Activated CD4-positive, alpha-beta T cell treated with anti-CD3 and anti-CD28 coated beads, Interleukin-2, Interleukin-4, amounts not matched to agents 100 ng/mL and 50 ng/mL, durations not matched to agents 16 hours and 8 hours (primary cell): ENCODE measurements at places on chromosomes 7 and 10.

- DNase-seq: no peak
These were observed 152.4 kb downstream of the PRPF18 start for GRCh38 chr10:13739183-13739582.

DNA sequence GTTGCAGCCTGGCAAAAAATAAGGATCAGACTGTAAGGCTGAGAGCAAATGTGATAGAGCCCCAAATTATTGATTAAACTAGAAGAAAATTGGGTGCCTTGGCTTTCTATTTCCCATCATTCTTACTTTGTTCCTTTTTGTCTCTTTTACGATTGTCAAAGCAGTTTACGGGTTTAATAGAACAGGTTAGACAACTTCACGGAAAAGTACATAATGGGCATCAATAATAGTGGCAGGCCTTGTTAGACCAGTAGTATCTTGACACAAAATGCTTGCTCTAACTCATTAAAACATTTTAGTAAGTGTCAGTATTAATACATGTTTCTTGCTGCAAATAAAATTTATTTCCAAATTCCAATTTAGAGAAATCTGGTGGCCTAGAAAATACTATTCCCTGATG is 14.5 kb upstream of the GGCT start:
- no peak for DNase-seq

- DNase-seq: no peak
These were observed 162.0 kb downstream of the CYP26A1 start for GRCh38 chr10:93235686-93236085.

- DNase-seq: no peak
These were observed 170.1 kb downstream of the CUX1 start for GRCh38 chr7:101987494-101987893.

- DNase-seq: no peak
These were observed 22.2 kb upstream of the TPST1 start for GRCh38 chr7:66182920-66183319.

- DNase-seq: no peak
These were observed 186.6 kb downstream of the DPY19L1 start for GRCh38 chr7:34850681-34851080.

DNA sequence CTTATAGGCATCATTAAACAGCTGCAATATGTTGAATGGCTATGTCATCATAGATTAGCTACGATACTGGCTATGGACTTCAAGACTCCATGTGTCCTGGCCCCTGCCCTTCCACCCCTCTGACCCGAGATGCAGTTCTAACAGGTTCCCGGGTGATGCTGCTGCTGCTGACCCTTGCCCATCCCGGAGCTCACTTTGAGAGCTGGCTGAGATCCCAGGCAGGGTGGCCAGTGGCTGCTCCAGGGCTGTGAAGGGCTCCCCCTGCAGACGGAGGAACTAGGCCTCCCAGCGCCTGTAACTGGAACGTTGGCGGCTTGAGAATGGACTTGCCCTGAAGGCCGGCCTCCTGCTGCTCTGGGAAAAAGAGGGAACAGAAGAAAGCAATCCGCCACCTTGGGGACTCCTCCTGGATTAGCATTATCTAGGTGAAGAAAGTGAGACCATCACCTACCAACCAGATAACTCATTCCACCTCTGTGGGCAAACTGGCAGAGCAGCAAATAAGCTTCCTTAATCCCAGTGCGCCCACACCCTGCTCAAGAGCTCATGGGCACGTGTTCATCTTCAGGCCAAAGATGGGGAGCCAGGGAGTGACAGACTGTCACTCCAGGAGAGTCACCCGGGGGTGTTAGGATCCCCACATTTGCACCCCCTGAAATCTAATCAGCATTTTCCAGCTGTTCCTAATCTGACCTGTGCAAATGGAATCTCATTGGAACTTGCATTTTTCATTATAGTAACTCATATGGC is 56.8 kb downstream of the PARP12 start:
- DNase-seq: no peak

GRCh38 chr7:123432601-123433000 is 101.8 kb downstream of the IQUB start:
- DNase-seq: no peak

DNA sequence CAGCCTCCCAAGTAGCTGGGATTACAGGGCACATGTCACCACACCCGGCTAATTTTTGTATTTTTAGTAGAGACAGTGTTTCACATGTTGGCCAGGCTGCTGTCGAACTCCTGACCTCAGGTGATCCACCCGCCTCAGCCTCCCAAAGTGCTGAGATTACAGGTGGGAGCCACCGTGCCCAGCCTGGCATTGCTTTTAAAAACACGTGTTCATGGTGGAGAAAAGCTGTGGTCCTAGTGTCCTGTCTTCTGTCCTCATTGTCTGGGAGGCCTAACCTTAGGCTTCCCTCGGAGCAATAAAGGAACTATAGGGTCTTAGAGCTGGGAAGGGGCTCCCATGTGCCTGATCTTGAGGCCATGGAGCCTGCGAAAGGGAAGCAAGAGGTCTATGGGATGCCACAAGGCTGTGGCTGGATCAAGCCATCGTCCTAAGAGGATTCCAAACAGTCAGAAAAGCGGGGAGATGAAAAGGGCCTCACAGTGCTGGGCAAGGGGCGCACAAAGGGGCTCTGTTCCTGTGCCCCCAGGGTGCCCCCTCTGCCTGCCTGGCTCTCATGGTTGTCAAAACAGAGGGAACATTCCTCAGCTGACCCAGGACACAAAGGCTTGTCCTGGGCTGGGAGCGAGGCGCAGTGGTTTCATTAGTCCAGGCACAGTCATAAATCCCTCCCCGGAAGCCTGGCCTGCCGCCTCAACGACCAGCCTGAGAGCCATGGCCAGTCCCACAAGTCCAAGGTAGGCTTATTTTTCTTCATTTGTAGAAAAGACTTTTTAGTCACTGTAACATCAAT is 106.6 kb upstream of the TNS3 start:
- no peak for DNase-seq

DNA sequence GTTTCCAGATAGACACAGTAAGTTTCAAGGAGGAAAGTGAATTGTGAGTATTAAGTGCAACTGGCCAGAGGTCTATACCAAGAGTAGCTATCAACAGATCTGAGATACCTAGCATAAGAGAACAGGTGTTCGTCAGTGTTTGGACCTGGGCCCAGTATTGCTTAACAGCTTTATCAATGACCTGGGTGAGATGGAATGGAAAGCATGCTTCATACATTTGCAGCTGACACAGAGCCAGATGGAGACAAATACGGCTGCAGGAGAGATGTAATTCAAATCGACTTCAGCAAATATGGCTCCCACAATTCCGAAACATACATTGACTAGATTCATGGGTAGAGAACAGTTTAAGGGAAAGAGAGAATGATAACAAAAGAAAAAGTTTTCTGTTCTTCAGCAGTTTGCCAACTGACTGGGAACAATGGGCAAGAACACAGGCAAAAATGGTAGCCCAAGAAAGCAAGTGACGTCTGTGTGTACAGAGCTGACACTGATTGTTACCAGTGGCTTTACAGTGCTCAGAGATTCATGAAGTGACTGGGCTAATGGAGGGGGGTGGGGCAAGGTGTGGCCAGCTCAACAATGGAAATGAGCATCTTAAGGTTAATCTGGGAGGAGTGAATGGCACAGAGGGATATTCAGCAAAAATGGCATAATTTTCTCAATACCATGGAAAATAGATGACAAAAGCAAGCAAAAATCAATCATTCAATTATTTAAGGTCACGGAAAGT is 28.0 kb upstream of the COBL start:
- no peak for DNase-seq

GRCh38 chr7:4052130-4052529 is 630.0 kb upstream of the FOXK1 start:
- DNase-seq: no peak

DNA sequence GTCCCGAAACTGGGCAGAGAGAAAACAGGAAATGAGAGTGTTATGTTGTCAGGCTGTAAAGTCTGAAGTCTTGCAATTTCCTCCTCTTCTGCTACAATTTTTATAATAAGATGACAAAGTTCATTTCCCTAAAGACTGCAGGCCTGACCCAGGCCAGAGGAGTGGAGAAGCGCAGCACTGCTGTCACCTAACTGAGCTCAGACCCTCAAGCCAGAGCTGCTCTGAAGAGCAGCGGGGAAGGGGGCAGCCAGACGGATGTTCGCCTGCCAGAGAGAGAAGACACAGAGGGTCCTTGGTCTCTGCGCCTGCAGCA is 12.6 kb upstream of the AOAH start:
- DNase-seq: no peak

GRCh38 chr10:18472977-18473376 is 178.4 kb downstream of the NSUN6 start:
- DNase-seq: no peak

DNA sequence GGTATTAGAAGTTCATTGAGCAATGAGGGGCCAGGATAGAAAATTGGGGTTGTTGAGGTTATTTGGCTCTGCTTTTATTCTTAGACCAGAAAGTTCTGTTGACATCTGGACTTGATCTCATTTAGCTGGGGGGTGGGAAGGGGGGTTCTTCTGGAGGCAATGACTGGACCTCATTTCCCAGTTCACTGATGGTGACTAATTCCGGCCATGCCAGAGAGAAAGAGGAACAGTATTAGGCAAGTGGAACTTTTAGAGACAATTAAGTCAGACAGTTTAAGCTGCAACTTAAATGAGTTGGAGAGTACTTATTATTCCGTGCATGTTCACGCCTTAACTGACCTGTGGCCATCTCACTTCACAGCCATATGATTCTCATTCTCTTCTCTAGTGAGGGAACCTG is 512.5 kb downstream of the REEP3 start:
- no peak for DNase-seq
